ENCODE measurements at places on chromosomes 4 and X.
A peak's percentile ranks its signal among the peaks of the same experiment; 100 is the strongest.

DNA sequence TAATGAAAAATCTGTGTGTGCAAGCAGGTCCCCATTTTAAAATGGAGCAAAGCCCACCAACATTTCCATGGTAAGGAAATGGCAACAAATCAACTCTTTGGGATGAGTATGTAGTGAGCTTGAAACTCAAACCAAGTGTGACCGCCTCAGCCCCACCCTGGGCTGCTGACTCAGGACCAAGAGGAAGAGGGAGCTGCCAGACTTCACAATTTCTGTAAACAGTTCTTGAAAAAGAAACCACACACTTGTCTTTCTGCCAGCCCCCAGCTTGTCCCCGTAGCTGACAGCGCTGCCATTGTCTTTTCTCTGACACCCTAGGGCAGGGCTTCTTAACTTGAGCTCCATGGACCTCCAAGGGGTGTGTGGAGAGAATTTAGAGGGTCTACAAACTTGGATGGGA lies 10.3 kb downstream of the RTL5 start:
- peak; percentile 25 for DNase-seq

- DNase-seq, result no peak
Measured at GRCh38 chrX:152968193-152968592, 25.7 kb downstream of the PNMA5 start.

- no peak for DNase-seq
Measured at GRCh38 chr4:70818921-70819320, 20.8 kb downstream of the GRSF1 start.

DNA sequence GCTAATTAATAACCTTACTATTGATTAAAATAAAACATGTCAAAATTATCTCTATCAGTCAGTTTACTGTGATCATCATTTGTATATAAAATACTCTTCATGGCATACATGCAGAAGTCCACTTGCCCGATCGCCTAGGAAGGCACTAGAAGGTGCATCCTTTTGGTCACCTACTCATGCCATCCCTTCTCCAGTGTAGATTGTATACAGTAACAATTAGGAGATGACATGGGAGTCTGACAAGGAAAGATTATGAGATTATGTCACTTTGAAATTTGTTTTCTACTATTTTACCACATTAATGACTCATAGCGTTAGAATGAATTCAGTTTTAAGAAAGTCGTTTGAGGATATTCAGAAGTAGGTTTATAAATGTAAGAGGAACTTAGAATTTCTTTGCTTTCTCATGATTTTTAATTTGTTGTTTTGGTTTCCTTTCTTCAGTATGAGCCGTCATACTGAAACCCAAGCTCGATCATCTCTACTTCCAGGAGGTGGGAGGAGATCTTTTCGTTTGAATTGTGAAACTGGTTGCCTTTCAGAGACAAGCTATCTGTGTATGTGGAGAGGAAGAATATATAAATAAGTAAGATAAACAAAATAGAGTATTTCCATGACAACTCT lies 51.1 kb upstream of the UNC5C start:
- no peak for DNase-seq

- DNase-seq, result no peak
Measured at GRCh38 chrX:120428309-120428708, 40.8 kb downstream of the LAMP2 start.

DNA sequence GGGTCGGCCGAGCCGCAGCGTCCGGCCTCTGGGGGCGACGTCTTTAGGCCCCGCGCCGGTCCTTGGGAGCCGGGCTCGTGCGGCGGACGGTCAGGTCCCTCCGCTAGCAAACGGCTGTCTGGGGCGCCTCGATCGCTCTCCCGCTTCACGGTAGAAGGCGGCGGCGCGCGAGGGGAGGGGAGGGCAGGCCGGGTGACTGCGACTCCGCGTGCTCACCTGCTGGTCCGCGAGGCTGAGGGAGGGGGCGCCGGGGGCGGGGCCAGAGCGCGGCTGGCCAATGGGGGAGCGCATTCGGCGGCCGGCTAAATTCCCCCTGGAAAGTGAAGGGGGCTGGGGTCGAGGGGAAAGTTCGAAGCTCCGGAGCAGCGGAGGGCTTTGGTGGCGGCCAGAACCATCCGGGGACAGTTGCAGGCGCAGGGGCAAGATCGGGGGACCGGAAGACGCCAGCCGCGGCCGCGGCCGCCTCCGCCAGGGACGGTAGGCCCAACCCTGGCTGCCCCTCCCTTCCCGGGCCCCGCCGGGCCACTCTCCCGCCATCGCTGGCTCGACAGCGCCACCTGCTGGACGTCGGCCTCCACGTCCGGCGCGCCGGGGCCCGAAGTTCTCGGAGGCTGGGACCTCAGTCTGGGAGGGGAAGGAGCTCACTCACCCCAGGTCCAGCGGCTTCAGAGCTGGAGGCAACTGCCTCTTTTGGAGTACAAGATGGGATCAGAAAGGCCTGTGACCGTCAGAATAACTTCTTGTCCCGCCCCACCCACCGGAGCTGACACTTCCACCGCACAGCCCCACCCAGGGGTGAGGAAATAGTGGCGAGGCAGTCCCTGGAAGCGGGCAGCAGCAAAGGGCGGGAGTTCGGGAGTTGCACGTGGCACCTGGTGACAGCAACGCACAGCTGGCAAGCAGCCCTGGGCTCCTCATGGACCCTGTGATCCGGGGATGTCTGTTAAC lies 49.9 kb downstream of the ELF4 start:
- no peak for DNase-seq

DNA sequence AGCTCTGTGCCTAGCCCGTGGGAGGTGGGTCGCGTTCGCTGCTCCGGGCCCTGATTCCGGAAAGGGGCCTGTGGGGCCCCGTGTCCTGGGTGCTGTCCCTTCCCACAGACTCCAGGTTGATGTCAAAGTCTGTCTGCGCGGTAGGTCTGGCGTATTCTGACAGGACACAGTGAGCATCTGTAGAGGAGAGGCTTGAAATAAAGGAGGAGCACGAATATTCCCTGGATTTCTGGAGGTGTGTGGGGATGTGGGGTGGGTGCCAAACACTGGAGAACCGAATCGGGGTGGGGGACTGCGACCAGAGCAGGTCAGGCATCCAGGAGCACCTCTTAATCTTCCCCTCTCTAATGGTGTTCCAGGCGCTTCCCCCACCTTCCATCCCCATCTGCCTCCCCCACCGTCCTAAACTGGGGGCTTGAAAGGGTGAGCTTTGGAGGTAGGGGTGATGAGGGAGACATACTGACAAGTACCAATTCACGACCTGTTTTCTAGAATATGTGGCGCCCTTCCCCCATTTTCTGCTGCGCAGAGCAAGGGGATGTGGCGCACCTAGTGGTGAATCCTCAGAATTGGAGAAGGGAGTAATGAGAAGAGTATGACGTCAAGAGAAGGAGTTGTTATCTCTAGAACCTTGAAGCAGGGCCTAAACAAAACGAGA lies 877 bp downstream of the GPRASP1 start:
- peak; percentile 58 for DNase-seq
